ENCODE measurements at places on chromosomes 3 and 15. TPM values are rescaled to one million over a fixed set of nuclear protein-coding genes. Genes with fewer than 3 reads are reported as not detected.

Gene ADAMTS17
- 6.8 TPM for polyA plus RNA-seq

Gene CRYBG3
- polyA plus RNA-seq = 47.6 TPM

Gene KNG1
- 0.34 TPM for polyA plus RNA-seq

Gene CDCP1
- polyA plus RNA-seq = 2.5 TPM

Gene C3orf62
- polyA plus RNA-seq = 48.6 TPM

Gene MEX3B
- 55.3 TPM for polyA plus RNA-seq

Gene CPA3
- polyA plus RNA-seq = 4.6 TPM

Gene CAMK2N2
- 0.40 TPM for polyA plus RNA-seq

Gene XCR1
- polyA plus RNA-seq = 0.34 TPM

Gene CDHR4
- polyA plus RNA-seq = 11.7 TPM

Data from testis (tissue), 5 donors.